ENCODE measurements at places on chromosomes 5 and 9.
A peak's percentile ranks its signal among the peaks of the same experiment; 100 is the strongest.

DNA sequence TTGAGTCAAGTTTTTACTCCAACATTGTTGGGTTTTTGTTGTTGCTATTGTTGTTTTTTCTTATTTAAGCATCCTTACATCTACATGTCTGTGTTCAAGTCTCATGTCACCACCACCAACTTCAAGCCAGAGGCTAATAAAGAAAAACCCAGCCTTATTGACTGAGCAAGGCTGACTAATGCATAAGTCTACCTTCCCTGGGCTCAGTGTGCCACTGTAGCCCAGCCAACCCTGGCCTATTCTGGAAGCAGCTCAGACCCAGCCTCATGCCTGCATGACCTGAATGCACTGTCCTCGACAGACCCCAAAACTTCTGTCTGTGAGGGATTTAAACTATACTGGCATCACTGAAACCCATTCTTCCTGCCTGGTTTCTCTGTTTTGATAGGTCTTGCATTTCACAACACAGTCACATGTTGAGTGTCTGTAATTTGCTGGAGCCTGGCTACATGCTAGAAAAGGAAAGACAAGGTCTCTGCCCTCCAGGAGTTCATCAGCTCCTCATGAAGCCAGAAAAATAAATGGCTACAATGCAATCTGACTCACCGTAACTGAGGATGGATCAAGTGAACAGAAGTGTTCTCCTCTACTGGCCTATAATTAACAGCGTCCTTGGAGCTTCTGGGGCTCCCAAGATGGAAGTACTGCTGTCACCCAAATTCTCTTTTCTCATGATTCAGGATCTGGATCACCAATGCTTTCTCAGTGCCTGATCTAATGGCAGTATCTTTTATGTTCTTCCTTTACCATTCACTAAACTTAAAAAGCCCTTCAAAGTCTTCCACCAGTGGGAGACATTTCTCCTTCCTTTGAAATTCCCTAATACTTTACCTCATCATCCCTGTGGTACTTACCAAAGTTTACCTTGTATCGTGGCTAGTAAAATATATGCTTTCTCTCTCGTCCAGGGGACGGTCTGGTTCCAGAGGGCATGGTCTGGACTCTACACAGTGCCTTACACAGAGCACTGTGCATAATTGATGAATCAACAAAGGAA is 103.9 kb upstream of the IFNE start:
- no peak for DNase-seq

DNA sequence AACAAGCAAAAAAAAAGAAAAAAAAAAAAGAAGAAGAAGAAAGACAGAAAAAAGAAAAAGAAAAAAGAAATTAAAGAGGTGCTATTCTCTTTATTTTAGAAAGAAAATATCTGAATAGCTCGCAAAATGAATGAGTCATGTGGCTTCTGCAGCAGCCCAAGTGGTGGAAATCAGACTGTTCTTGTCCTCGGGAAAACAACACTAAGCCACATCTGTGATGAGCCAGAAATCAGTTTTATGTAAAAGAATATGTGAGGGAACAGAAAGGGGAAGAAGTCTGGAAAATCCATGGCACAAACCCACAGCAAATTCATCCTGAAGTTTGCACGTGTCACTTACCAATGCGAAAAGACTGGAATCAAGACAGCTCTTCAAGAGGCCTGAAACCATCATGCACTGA is 118.7 kb upstream of the GAS1 start:
- DNase-seq = no peak

GRCh38 chr9:106733828-106734380 is 129.1 kb upstream of the ZNF462 start:
- DNase-seq = no peak

DNA sequence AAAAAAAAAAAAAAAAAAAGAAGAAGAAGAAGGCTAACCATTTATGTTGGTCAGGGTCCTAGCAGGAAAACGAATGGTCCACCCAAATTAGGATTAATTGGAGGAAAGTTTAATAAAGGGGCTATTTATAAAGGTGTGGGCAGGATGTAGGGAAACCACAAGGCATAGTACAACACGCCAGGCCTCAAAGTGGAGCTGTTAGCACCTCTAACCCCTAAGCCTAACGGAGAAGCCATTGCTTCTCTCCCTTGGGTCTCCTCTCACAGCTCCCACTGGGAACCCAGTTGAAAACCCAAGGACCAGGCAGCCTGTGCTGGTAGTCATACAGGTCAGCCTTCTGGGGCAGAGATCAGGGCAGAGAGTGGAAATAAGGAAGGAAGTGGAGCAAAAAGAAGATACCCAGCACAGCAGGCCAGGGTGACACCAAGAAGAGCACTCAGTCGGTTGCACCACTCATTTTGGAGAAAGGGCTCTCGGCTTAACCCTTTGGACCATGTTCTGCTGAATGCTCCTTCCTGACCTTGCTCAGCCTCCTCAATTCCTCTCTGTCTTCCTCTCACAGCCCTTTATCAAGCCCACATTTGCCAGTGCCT is 8.8 kb upstream of the GLIPR2 start:
- no peak for DNase-seq

DNA sequence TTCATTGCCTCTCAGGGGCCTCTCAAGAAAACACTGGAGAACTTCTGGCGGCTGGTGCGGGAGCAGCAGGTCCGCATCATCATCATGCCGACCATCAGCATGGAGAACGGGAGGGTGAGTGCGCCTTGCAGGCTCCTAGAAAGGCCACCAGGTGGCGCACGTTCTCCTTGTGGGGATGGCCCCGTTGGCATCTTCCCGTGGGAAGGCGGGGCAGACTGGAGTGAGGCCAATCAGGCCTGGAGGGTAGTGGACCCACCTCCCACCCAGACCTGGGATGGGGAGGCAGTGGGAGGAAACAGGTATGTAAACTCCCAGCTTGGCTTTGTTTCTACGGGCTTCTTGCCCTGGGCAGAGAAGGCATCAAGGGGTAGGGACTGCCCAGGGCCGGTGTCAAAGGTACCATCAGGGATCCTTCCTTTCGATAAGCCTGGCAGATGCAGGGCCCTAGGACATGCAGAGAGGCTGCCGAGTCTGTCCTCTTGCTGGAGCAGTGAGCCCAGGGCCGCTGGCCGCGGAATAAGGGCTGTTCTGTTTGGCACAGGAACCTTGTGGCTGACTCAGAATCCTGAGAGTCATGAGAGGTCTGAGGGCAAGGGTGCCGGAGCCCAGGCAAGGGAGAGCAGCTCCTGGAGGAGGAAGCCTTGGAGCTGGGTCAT is 18.9 kb upstream of the SPTLC1 start:
- DNase-seq = peak; percentile 72

- no peak for DNase-seq
These were observed 31.7 kb upstream of the BASP1 start for GRCh38 chr5:17185773-17186172.

DNA sequence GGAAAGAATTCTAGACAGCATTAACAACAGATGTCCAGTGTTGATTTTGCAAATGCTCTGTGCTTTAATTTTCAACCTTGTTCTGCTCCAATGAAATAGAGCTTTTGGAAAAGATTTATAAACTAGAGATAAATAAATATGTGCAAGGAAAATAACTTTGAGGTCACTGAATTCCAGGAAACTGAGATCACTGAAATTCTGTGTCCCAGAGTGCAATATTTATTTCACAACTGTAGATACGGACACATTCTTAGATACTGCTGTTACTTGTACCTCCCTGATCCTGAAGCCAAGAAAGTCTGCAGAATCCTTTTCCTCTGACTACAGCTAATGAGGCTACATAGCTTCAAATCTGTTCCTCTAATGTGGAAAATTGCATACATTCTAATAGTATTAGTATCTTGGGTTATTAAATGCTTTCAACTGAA is 222.9 kb downstream of the DOCK8 start:
- no peak for DNase-seq

- DNase-seq = no peak
These were observed 15.5 kb downstream of the C5orf15 start for GRCh38 chr5:133952729-133953567.

DNA sequence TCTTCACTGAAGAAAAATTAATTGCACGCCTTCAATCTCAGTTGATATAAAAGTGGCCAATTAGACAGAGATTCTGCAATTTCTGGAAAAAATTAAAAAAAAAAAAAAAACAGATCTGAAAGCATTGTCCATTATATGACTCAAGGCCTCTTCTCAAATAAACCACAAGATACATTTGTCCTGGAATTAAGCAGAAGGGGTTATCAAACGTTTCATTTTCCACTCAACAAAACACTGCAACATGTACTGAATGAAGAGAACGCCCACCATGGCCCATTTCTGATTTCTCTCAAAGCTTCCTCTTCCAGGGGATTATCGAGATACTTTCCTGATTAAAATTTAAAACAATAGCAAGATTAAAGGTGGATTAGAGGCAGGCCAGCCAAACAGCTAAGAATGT is 5.8 kb upstream of the PAPPA start:
- DNase-seq = no peak

DNA sequence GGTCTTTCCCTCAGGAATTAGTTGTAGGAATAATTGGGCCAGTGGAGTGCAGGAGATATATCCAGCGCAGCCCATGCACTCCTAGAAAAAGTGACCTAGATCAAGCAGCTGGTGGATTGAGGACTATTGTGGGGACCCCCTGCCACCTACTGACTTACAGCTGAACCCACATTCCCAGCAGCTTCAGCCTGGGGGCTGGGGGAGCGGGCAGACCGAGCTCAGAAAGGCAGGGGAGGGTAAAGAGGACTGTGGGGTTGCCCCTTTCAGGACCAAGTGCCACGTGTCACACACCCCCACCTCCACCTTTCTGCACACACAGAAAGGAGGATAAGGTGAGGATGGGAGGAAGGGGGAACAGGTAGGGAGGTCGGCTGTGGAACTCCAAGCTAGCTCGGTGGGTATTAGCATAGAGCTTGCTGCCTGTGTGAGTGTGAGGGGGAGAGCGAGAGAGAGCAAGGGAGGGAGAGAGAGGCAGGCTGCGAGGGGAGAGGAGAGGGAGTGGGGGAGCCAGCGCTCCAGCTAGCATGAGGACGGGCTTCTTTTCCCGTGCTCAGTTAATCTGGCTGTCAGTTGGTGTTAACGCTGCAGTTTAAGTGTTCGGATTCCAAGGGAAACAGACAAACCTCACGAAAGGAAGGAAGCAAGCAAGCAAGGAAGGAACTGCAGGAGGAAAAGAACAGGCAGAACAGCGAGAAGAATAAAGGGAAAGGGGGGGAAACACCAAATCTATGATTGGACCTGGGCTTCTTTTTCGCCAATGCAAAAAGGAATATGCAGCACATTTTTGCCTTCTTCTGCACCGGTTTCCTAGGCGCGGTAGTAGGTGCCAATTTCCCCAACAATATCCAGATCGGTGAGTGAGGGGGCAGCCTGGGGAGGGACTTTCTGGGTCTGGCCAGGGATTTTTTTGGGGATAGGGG is at the start of gene GRIA1:
TSS of gene GRIA1 (plus strand) at position 553 of the 920 bp plus-strand sequence.
- DNase-seq = no peak

- peak; percentile 42 for DNase-seq
These were observed 1.0 kb downstream of the FOXE1 start for GRCh38 chr9:97853844-97854695.

- no peak for DNase-seq
These were observed 57.4 kb downstream of the SERINC5 start for GRCh38 chr5:80198399-80198798.

- no peak for DNase-seq
These were observed 68.4 kb downstream of the MTX3 start for GRCh38 chr5:79922626-79923025.

DNA sequence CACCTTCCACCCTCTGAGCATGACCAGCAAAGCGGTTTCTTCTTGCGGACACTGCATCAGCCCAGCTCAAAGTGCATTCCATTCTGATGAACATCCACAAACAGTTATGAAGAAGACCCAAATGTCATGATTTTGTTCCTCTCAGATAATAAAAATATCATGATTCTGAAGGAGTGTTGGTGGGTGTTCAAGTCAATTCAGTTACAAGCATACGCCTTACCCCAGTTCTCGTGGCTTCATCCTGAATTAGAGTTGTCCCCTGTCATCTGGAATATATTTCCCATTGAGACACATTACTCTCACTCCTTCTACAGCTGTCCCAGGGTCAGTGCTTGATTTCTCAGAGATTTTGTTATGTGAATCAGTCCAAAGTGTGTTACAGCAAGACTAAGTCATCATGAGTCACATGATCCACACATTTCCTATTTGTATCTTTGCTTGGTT is 325.4 kb downstream of the RFX3 start:
- DNase-seq = no peak

DNA sequence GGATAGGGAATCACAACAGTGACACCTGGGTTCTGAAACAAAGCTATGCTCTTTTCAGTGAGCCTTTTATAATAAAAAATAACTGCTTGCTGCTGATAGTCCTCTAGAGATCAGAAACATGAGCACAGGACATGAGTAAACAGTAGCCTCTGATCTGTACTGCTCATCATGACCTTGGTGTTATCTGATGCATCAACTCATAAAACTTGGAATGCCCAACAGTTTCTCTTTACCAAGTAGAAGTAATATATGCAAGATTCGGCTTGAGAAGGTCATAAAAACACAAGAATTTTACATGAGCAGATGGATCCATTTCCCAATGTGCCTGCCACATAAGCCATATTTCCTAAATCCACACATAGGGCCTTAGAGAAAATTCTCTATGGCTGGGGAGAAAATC is 318.3 kb upstream of the GRAMD2B start:
- no peak for DNase-seq

DNA sequence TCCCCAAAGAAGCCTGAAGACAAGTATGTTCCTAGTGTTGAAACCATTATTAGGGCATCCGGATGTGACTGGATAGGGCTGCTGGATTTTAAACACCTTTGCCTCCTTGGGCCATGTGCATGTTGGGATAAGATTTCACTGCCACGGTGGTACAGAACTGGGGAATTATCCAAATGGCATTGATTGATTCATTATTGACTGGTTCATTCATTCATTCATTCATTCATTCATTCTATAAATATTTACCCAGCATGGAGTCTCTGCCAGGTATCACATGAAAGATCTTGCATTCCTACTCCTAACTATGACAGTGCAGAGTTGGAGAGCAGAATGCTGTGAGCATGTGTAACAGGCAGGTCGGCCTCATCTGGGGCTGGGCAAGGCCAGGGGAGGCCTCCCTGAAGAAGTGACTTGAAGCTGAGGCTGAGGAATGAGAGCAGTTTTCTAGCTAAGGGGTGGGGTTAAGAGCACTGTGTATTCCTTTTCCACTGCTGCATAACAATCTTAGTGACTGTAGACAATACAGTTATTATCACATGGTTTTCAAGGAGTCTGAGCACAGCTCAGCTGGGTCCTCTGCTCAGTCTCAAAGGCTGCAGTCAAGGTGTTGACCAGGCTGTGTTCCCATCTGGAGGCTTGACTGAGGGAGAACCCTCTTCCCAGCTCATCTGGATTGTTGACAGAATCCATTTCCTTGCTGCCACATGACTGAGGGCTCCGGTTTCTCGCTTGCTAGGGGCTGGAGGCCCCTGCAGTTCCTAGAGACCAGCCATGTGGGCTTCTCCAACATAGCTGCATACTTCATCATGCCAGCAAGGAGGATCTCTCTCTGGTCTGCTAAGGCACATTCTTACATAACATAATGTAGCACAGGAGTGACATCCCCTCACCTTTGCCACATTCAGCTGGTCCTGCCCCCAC is 35.7 kb downstream of the AK8 start:
- DNase-seq = no peak

DNA sequence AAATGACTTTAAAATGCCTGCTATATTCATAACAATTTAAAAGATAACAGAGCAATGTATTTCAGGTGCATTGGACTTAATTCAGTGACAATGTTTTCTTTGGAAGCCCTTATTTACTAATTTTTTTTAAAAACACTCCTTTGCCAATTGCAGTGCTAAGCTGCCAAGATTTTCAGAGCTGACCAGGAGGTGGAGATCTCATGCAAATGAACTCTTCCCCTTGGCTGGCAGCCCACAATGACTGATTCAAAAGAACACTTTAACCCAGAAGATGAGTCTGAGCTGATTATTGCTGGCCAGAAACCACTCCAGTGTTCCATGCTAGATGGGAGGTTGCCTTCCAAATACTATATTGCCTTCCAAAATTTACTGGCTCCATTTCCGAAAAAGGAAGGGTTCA is 128.3 kb upstream of the CCNH start:
- DNase-seq = no peak
